ENCODE measurements at places on chromosomes 3 and 15. TPM values are rescaled to one million over a fixed set of nuclear protein-coding genes. Genes with fewer than 3 reads are reported as not detected.

DNA sequence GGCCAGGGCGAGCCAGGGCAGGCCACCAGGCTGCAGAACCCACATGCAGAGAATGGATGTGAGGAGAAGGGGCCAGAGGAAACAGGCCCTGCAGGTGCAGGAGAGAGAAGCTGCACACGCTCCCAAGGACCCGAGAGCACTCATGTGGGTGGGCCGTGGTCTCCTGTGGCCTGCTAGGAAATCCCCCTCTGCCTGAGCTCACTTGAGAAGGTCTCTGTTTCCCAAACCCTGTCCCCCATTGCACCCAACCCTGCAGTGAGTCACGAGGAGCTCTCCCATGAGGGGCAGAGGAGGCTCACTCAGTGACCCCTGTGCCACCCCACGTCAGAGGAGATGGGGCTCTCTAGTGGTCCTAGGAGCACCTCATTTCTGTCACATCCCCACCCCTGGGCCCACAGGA lies 111.1 kb downstream of the KLF13 start:
- no peak for DNase-seq

DNA sequence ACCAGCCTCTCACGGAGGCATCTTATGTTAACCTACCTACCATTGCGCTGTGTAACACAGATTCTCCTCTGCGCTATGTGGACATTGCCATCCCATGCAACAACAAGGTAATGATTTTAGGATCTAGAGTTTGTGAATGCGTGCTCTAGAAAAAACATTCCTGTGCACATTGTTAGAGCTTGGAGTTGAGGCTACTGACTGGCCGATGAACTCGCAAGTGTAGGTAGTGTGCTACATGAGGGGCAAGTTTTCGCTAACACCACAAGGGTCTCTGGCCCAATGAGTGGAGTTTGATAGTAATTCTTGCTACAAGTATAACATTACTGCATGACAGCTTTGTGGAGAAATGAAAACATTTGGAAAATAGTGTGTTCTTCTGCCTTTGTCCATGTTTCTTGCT lies 4.4 kb downstream of the RPSA start:
- DNase-seq, result no peak

DNA sequence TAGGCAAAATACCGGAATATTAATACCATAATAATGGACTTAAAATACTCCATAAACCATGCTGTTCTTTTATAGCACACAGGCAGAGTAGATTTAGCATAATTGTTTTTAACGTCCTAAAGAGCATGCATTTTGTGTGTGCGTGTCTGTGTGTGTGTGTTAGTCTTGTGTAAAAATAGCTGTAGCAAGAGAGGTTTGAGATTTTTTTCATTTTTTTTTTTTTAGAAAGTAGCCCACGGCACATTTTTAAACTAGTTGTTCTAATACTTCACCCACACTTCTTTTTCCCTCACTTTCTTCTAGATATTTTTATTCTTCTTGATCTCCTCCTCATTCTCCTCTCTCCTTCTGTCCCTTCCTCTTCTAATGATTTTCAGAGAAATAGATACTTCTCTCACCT lies 7.5 kb upstream of the ST3GAL6 start:
- DNase-seq, result no peak

DNA sequence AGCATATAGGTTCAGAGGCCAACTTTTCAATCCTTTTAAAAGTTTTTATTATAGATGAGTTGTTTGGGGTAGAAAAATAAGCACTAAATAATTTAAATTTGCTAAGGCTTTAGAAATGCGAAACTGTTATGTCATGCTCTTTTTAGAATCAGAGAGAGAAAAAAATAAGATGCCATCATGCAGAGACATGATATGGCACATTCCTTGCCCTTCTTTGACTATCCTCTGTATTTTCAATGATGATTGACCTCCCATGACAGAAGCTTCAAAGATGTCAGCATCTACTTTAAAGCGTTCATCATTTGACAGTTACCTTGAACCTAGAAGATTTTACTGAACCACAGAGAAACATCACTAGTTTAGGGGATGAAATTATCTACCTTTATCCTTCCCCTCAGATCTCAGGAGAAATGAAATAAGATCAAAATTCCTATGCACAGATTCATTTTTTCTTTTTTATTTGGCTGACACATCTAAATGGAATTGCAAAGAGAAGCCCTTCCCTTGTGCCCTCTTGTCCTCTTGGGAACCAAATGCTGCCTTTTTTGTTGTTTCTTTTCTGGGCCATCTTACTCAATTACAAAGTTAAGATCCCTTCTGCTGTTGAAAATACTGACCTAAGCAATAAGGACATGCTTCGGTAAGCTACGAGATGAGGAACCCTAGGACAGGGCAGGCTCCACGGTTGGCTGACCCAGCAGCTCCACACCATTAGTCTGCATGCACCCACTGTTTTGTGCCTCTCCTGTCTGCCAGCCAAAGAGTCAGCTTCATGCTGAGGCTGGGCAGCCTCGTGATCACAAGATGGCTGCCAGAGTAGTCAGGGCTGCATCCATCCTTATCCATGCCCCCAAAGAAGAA lies 289.7 kb upstream of the TPM1 start:
- no peak for DNase-seq

DNA sequence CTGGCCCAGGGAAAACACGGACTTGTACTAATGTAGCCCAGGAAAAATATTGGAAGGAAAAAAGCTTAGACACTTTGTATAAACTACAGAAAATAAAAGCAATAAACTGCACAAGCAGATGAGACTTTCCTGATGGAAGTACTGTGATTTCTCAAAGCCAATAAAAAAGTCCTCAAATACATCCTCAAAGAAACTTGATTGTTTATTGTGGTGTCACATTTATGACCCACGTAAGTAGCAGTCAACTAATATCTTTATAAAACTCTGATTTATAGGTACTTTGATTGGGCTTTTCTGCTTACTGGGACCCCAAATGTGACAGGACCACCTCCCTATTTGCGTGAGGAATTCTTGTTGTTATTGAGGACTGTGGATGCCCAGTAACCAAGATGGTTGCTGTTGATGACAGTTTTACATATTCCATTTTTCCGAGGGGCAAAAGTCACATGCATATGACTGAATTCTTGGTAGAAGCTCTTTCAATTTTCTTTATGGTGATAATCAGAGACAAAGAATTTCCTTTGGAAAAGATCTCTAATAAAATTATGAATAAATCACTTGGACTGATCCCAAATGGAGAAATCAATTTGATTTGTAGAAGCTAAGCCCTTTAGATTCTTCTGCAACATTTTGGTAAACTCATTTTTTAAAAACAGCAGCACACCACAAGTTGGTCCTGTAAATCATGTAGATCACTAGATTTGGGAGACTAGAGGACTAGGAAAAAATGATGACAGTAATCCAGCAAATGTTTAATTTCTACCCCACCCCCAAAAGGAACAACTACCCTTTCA lies 159.0 kb upstream of the TSC22D2 start:
- DNase-seq, result no peak

- no peak for DNase-seq
Observed at GRCh38 chr3:194775731-194776130, 90.0 kb downstream of the FAM43A start.

- no peak for DNase-seq
Observed at GRCh38 chr3:3817865-3818264, 18.6 kb downstream of the LRRN1 start.

DNA sequence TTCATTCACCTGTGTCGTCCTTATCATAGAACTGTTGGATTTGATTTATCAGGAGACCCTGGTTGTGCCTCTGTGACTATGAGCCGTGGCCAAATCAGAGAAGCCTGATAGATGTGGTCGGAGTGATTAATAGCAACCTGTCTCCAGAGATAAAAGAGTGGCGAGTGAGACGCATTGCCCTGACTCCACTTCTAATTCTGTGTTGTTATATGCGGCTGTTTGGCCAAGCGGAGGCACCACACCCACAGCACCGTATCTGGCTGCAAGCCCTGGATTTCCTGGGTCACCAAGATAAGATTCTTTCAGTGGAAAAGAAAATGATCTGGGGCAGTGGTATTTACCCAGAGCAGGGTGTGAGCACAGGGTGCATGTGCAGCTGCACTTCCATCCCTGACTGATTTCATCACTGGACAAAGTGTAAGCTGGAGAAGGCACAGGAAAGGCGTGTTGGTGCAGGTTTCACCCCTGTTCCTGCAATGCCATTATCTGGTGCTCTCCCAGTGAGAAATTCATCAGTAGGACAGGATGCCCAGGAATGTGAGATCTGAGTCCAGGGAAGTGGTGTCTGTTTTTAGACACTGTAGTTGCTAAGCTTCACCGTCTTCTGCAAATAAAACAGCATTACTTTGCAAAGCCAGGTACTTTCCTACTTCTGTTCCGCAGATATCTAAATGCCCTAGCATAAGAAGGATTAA lies 84.6 kb downstream of the CD47 start:
- DNase-seq, result no peak

DNA sequence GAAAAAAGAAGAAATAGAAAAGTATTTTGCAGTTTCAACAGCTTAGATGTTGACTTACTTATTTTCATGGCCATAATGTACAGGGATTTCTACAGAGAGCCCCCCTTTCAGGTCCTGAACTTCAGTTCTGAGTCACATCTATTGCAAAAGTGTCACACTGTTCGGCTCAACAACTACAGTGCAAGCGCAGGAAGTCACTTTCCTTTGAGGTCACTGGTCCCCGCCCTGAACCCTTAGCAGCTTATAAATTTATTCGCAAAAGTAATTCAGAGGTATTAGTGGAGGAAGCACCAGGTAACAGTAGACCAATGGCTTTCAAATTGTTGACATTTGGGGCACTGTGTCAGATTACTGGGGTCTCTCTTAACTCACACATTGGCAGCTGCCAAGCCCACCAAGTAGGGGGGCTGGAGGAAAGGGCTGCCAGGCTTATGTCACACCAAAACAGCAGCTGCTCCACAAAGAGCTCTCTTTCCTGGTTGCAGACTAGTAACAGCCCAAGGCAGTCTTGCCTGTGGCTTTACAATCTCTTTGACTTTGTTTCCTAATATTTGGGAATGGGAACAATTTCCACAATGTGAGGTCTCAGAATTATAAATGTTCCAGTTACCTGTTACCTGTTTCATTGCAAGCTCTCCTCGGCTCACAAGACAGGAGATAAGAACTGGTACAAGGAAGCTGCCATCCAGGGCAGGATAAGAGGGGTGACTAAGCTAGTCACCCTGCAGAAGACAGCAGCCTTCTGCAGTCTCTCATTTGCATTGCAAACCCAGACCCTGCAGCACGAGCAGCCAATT lies 130.2 kb upstream of the STRIT1 start:
- DNase-seq, result no peak

- peak; percentile 26 for DNase-seq
Observed at GRCh38 chr3:170117134-170117533, 64.4 kb downstream of the PHC3 start.

DNA sequence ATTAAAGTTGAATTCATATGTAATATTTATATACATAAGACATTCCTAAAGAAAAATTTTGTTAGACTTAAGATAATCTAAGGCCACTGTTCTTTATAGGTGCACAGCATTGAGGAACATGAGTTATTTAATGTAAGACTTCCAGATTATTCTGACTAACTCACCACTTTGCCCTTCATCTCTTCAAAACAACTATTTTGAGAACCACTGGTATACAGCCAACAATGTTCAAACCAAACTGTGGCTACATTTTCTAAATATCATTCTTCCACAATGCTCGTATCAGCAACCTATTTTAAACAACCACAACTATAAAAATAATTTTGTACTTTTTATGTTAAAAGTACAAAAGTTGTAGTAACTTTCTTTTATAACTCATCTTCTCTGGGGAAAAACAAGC lies 199.8 kb upstream of the ALCAM start:
- no peak for DNase-seq

Gene SUMF1
- 17.5 TPM for total RNA-seq

Gene CLSTN2
- 0.74 TPM for total RNA-seq

Gene NECTIN3
- total RNA-seq, result 28.5 TPM

Gene WDR93
- total RNA-seq, result 0.13 TPM
